ENCODE measurements at places on chromosomes 2 and 18.

DNA sequence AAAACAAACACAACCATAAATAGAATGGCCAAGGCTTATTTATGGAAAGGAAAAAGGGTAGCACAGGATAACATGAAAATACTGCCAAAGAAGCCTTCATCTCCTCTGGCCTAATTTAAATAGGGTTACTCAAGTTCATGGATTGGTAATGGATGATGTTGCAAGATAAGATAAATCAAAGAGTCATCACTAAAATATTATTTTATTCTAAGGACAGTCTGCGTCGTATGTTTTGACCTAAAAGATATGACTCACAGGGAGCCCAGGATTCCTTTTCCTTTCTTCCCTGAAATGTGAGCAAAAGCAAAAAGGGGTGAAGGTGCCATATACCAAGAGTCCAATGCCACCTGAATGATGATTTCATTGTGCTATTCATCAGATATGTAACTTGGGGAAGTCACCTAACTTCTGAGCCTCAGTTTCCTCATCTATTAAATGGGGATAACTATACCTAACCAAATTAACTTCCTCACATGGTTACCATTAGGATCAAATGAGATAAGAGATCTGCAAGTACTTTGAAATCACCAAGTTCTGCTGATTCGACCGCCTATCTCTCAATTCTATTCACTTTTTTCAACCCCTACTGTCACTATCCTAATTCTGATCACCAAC is 137.7 kb downstream of the THADA start:
- DNase-seq: no peak

DNA sequence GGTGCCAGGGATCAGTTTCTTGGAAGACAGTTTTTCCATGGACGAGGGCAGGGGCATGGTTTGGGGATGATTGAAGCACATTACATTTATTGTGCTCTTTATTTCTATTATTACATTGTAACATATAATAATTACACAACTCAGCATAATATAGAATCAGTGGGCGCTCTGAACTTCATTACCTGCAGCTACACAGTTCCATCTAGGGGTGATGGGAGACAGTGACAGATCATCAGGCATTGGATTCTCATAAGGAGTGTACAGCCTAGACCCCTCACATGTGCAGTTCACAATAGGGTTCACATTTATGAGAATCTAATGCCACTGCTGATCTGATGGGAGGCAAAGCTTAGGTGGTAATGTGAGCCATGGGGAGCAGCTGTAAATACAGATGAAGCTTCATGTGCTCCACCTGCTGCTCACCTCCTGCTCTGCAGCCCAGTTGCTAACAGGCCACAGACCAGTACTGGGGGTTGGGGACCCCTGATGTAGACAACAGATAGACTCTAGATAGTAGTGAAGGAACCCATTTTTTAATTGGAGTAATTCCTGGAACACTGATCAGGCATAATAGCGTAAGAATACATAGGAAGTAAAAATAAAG is 41.5 kb upstream of the MC4R start:
- peak; percentile 7 for DNase-seq

GRCh38 chr2:469514-469913 is 181.6 kb upstream of the ALKAL2 start:
- DNase-seq: no peak

DNA sequence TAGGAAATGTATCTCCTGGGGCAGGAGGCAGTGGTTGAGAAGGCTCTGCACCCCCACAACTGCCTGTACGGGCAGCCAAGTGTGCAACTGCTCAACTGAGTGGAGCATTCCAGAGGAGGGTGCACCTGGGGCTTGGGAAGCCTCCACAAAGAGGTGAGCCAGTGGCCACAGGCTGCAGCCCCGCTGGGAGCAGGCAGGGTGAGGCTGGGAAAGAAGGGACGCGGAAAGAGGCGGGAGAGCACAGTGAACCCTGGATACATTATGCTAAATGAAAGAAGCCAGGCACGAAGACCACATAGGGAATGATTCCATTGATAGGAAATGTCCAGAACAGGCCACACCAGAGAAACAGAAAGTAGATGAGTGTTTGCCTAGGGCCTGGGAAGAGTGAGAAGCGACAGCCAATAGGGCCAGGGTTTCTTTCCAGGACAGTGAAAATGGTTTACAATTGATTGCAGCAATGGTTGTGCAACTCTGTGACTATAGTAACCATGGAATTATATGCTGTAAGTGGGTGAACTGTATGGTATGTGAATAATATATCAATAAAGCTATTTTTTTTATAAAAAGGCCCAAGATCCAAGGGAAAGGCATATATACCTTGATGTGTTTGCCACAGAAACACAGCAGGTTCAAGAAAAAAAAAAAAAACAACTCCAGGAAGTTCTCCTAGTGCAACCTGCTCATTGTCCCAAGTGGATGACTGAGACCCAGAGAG is 82.4 kb downstream of the DDX1 start:
- DNase-seq: no peak

GRCh38 chr2:203891474-203891873 is 23.9 kb downstream of the CTLA4 start:
- DNase-seq: no peak

DNA sequence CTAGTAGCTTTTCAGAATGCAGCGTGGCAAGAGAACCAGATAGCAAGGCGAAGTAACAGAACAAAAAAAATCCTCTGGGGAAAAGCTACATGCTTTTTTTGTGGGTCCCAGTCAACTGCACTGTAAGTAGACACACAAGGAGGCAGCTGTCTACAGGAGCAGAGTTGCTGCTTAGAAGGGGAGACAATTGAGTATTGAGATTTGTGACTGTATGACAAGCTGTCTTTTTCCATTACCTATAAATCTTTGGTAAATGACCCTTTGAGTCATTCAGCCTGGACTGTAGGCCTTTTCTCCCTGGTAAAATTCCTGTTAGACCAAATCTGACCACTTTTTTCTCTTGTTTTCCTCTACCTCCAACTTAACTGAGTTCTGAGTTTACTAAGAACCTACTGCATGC is 144.1 kb upstream of the FOSL2 start:
- no peak for DNase-seq

DNA sequence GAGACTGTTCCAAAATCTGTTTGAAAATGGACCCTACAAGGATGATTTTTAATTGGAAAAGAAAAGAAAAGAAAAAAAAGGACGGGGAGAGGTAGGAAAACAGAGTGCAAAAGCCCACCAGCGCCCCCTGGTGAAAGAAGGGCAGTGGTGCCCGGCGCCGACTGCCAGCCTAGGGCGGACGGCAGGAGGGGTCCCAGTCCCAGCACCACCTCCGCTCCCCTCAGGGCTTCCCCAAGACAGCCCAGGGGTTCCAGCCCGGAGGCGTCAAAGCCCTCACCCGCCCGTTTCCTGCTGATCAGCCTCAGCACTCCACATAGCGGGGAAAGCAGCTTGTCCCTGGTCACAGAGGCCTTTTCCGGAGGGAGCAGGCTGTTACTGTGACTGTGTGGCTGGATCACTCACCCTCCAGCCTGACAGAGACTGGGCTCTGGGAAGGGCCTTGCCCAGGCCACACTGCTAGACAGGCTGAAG is 213.9 kb downstream of the TFCP2L1 start:
- peak; percentile 65 for DNase-seq

GRCh38 chr18:70520867-70521266 is 232.0 kb downstream of the SOCS6 start:
- no peak for DNase-seq

DNA sequence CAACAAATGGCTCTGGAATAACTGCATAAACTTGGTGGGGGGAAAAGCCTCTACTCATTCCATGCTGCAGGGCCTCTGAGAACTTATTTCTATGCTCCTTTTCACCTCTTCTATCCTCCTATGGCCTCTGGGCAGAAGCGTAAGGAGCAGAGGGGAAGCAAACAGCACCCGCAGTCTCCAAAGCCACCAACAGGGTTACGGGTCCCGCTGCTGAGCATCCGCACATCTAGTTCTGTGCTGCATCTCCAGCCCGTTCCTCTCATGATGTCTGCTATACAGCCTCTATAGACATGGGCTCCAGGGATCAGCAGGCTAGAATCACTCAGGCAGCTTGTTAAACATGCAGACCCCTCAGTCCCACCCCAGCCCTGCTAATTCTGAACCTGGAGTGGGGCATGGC is 25.9 kb downstream of the PSTPIP2 start:
- no peak for DNase-seq

- DNase-seq: peak; percentile 21
Measured at GRCh38 chr2:6556755-6557154, 309.0 kb downstream of the CMPK2 start.

DNA sequence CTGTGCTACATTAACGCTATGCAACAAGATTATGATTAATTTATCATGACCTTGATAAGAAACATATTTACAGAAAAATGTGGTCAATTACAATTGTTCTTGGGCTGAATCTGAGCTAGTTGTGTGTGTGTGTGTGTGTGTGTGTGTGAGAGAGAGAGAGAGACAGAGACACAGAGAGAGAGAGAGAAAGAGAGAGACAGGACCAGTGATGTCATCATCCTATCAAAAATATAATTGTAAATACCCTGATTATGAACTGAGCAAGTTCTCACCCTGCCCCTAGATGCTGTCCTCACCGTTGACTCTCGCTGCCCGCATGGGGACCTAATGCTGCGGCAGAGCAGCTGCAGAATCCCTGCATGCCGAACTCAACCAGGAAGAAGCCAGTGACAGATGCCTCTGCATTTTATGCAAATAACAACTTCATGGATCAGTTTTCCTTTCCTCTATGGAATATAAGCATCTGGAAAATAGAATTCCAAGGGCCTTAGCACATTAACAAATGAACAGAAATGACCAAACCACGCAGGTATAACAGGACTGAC is 512.5 kb downstream of the PLCL1 start:
- DNase-seq: peak; percentile 14

GRCh38 chr2:129907256-129907998 is 72.0 kb upstream of the RAB6C start:
- DNase-seq: no peak

- DNase-seq: no peak
Measured at GRCh38 chr2:169139145-169139544, 69.8 kb downstream of the DHRS9 start.

GRCh38 chr18:3037423-3037915 is 24.5 kb upstream of the LPIN2 start:
- peak; percentile 23 for DNase-seq

DNA sequence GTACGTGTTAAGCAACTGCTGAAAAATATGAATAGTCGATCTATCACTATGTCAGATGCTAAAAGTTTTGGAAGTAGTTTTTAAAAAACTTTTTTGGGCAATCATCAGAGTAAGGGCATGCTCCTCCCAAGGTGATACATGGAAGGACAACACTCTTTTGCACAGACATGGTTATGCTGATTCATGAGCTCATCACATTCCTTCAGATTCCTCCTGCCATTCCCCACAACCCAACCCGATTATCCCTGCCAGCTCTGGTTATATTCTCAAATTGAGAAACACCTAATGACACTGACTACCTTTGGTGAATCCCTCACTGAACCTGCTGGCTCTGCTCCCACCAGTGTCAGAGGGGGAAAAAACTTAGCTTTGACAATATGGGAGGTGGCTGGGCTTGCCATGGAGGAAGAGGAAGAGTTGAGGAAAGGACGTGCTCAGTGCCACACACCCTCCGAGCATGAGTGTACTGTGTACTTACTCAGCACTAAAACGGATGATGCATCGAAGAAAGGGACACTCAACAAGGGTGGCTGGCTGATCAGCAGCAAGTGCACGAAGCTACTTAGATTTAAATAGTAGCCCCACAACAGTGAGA is 83.9 kb upstream of the RNU4ATAC start:
- no peak for DNase-seq

GRCh38 chr2:82342356-82342755 is 2037.8 kb upstream of the LRRTM1 start:
- peak; percentile 35 for DNase-seq

- peak; percentile 97 for DNase-seq
Measured at GRCh38 chr2:20091305-20091991, 40.0 kb upstream of the LAPTM4A start.

GRCh38 chr2:153394686-153395085 is 83.9 kb downstream of the RPRM start:
- no peak for DNase-seq

GRCh38 chr2:21276163-21276562 is 152.4 kb downstream of the TDRD15 start:
- no peak for DNase-seq

- DNase-seq: no peak
Measured at GRCh38 chr2:172927641-172928357, 147.8 kb upstream of the MAP3K20 start.

DNA sequence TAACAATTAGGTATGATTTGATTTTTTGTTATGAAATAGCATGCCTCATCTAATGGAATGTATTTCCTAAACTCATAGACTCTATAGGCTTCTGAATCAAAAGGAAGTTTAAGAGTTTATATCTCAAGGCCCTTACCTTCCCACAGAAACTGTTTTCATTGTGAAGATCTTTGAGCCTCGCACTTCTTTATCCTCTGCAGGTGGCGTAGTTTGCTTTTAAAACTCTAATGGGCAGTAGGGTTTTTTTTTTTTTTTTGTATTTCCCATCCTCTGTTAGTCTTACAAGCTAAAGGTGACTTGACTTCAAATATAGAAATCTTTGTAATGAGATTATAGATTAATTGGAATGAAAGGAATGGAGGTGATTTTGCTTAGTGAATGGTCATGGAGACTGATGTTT is 28.3 kb downstream of the DYNC2LI1 start:
- no peak for DNase-seq

GRCh38 chr18:39627936-39628335 is 2062.3 kb upstream of the CELF4 start:
- no peak for DNase-seq

GRCh38 chr2:25635797-25636196 is 37.6 kb downstream of the DTNB start:
- no peak for DNase-seq

DNA sequence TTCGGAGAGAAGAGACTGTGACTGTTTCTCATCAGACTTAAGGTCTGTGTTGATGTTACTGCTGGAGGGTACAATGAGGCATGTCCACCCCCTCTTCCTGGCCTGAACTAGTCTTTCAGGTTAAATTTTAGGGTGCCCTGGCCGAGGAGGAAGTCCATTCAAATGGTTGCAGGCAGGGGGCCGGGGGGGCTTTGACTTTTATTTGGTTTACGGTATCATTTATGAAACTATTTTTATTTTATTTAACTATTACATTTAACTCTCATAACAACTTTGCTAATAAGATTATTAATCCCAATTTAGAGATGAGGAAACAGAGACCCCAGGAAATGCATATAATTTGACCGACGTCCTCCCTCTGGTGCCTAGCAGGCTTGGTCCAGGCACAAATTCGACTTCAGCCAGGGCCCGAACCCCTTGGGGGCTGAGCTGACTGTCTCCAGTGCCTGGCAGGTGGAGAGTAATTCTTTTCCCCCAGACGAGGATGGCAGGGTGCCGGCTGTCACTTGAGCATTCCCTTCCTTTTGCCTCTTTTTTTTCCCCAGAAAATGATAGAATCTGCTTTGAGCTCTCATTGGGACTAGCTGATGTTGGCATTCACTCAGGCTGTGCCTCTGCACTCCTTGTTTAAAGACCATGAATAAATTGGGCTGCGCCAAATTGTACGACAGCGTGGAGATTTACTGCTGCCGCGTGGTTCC is 255.3 kb upstream of the SALL3 start:
- DNase-seq: no peak

Measured in myocyte (in vitro differentiated cells).